Cardiac fibroblast (primary cell): ENCODE measurements at places on chromosomes 3 and 15.

- peak; percentile 65 for DNase-seq
These were observed 182.4 kb downstream of the CBLB start for GRCh38 chr3:105686278-105686897.

DNA sequence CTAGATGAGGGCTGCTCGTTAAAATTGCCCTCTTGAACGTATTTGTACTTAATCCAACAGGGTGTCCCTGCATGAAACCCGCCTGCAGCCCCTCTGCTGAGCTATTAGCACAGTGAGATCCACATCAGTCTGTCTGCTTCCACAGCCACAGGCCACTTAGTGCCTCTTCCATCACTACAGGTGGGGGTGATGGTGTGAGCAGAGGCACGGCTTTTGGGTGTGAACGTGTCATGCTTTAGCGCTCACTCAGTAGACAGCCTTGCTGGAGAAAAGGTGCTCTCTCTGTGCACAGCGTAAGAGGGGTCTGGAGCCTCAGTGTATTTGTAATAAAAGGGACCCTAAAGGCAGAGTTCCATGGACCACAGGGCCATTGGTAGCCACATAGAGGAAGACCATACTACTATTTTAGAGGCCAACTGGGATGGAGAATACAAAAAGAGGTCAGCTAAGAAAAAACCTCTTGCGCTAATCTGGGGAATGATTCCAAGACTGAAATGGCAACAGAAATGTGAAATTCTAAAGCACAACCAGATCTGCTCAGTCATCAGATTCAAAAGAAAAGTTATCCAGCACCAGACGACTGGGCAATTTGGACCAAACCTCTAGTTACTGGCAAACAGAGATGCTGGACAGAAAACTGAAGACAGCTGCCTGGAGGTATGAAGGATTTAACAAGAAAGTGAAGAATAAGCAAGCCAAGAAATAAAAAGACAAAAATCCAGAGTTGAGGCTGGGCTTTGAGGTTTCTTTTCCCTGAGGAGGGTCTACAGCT lies 120.2 kb downstream of the ATP10A start:
- DNase-seq: no peak

DNA sequence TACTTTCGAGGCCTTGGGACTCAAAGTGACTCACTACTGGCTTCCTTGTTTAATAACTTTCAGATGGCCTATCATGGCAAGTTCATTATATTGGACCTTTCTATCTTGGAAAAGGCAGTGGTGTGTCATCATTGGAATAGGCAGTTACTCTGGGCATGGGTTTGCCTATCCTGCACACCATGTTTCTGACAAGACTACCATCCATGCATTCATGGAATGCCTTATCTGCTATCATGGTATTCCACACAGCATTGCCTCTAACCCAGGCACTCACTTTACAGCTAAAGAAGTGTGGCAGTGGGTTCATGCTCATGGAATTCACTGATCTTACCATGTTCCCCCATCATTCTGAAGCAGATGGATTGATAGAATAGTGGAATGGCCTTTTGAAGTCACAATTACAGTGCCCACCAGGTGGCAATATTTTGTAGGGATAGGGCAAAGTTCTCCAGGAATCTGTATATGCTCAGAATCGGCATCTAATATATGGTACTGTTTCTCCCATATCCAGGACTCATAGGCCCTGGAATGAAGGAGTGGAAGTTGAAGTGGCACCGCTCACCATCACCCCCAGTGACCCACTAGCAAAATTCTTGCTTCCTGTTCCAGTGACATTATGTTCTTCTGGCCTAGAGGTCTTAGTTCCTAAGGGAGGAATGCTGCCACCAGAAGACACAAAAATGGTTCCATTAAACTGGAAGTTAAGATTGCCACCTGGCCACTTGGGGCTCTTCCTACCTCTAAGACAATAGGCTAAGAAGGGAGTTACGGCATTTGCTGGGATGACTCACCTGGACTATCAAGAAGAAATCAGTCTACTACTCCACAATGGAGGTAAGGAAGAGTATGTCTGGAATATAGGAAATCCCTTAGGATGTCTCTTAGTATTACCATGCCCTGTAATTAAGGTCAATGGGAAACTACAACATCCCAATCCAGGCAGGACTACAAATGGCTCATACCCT lies 1161.4 kb downstream of the SI start:
- DNase-seq: no peak

DNA sequence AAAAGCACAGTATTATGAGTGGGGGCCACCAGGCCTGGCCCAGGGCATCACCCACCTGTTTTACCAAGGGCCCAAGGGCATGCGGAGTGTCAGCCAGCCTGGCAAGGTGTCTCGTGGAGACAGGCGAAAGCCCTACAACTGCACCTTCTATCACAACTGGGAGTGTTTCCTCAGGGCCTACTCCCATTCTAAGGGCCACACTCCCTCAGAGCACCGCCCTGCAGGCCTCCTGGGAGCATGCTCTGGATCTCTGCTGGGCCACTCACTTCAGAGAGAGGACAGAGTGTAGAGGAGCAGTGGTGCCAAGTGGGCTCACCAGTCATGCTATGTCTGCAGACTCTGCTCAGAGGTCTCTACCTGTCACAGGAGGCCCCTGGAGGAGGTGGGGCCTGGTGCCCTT lies 21.2 kb upstream of the CLK3 start:
- no peak for DNase-seq

- no peak for DNase-seq
These were observed 794.7 kb upstream of the GBE1 start for GRCh38 chr3:82556113-82556512.

DNA sequence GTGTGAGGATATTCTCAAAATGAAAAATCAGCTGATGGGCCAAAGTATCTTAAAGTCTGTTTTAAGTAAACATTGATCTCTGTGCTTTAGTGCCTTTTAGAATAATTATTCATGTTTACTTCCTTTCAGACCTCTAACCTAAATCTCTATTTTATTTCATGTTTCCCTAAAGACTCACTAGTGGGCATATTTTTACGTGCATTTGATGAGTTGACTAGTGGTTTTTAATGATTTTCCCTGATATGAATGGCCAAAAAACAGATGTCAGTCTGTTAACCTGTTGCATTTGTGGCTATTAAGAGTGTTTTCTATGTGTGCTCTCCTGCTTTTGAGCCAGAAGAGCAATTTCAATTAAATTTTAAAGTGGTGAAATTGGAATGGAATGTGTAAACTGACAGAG lies 6.9 kb downstream of the FAIM start:
- DNase-seq: no peak

DNA sequence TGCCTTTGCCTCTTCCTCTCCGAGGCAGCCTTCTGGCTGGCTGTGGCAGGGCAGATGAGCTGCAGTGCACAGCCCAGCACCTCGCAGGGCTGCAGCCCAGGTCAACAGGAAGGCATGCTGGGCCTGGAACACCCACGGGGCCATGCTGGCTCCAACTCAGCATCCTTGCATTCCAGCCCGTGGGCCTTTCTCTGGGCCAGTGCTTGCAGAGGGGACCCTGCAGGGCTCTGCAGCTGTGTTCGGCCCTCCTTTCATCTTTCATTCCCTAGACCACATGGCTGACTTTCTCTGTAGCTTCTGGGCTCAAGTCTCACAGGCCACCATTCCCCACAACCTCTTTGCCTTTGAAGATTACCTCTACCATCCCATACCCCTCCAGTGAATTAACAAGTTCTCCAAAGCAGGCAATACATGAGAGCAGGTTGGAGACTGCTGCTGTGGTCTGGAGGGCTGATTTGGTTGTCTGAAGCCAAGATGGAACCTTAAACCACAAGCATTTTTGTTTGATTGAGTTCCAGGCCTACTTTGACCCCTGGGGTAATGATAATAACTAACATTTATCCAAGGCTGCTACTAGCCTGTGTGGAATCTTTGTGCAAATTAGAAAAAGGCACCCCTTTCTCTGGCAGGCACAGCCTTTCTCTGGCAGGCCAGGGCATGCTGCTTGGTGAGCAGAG lies 5.9 kb downstream of the FAM131A start:
- no peak for DNase-seq

GRCh38 chr3:108620250-108620649 lies 30.7 kb downstream of the DZIP3 start:
- no peak for DNase-seq

DNA sequence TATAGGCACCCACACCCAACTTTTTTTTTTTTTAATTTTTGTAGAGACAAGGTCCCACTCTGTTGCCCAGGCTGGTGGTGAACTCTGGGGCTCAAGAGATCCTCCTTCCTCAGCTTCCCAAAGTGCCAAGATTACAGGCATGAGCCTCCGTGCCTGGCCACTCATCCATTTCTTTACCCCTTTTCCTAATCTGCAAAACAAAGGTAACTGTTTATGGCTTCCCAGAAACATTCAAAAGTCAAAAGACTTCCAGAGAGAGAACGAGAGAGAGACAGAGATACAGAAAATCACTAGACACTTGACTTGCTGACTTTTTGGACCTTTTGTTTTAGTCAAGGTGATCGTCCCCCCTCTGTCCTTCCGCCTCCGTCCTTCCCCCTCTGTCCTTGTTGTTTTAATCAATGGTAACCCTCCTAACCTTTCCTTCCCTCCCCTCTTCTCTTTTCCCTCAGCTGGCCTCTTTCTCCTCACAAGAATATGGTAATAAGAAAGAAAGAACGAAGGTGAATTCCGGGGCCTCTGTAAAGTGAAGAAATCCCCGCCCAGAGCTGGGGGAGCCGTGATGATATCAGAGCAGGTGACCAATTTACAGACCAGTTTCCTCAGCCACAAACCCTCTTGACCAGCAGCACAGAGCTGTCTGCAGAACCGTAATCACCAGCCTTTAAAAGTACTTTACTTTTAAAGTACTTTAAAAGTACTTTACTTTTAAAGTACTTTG lies 21.9 kb downstream of the KLHL6 start:
- peak; percentile 18 for DNase-seq

DNA sequence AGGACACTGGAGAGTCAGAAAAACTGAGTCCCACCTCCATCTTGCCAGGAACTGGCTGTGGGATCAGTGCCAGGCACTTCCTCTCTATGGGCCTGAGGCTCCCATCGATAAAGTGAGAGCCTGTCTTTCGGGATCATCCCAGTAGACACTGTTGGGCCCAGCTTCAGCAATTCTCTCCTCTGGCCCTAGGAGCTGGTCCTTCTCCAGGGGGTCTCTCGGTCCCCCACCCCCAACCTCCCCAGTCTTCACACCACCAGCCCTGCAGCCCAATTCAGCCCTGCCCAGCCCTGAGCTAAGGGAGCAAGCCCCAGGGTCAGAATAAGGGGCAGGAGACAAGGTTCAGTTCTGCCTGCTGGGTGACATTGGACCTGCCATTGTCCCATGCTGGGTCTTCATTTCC lies 4.5 kb upstream of the LCTL start:
- no peak for DNase-seq

GRCh38 chr3:14832975-14833722 lies 14.4 kb downstream of the FGD5 start:
- DNase-seq: no peak

DNA sequence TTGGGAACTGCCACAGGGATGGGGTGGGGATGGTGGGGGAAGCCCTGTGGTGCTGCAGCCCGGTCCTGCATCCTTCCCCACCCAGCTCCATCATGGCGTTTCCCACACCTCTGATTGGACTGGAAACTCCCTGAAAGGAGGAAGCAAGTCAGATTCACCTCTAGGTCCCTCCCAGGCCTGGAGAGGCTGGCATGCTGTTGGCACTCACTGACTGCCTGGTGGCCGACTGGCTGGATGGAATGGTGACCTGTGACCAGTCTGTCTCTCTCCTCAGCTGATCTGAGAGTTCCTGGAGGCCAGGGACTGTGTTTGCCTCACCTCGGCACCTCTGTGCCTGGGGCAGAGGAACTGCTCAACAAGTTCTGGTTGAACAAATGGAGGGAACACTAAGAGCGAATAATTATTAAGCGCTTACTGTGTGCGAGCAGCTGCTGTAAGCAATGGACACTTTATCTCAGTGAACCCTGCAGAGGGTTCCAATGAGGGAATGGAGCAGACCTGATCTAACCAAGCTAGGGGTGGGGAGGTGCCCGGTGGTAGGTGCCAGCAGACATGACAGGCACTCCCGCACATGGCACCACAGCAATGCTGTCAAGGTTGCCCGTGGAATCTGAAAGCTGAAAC lies 3.5 kb upstream of the HHATL start:
- no peak for DNase-seq

GRCh38 chr15:55799291-55800212 lies 56.6 kb upstream of the PRTG start:
- DNase-seq: peak; percentile 73

DNA sequence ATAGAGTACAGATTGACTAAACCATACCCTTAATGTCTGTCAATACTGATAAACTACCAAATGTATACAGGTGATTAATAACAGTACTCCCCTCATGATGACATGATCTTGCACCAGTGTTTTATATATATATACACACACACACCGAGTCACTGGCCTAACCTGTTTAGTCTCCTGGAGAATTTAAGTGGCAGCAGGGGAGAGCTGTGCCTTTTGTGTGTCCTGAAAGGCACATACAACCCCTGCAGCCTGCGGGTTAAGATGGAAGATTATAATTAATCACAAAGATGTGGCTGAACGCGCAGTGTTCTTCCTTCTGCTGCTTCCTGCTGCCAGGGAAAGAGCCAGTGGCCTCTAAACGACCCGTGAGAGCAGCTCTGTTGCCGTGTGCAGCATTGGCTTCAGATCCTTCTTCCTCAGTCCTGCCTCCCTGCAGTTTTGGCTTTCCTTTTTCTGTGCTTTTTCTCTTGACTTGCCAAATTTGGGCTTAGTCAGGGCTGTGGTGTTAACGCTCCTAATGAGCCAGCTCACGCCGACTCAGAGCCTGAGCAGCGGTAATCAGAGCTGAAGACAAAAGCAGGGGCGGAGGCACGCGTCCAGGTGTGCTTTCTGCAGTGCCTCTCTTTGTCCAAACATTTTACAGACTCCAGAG lies 42.5 kb upstream of the UBE3A start:
- DNase-seq: no peak

- peak; percentile 17 for DNase-seq
These were observed 9.7 kb upstream of the FBXL22 start for GRCh38 chr15:63587527-63587926.

DNA sequence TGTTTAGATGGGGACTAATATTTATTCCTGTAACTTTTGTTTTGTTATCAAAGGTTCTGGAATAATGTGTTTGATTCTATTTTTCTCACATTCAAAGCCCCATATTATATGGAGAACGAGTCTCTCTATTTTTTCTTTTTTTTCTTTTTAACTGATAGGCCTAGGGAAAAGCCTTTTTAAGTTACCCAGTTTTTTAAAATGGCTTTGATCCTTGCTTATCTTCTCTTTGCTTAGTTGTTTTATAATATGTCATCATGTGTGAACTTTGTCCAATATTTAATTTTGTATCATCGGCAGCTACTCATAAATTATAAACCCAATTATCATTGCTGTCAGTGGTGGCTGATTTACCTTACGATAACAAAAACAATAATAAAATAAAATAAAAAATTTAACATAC lies 610.3 kb upstream of the BCHE start:
- no peak for DNase-seq

DNA sequence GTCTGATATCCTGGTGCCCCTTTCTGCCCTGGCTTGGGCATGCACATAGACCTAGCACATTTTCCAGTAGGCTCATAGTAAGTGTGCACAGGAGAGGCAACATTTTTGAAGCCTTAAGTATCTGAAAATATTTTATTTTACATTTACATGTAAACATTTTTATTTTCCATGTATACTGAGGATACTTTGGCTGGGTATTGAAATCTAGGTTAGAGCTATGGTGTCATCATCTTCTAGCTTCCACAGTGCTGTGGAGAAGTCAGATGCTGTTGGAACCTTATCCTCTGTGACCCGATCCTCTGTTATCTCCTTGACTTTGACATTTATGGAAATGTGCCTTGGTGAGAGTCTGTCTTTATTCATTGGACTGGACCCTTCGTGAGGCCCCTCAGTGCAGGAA lies 74.1 kb downstream of the PLXNA1 start:
- no peak for DNase-seq

- DNase-seq: no peak
These were observed 69.8 kb upstream of the MNS1 start for GRCh38 chr15:56534728-56535127.
